ENCODE measurements at places on chromosomes 13 and 19.

GRCh38 chr13:112165712-112166111 is 98.8 kb downstream of the SOX1 start:
- no peak for DNase-seq

- no peak for DNase-seq
These were observed 37.3 kb downstream of the KDM4B start for GRCh38 chr19:5006201-5006600.

GRCh38 chr13:113637262-113638160 is 20.5 kb downstream of the ATP4B start:
- DNase-seq: no peak

DNA sequence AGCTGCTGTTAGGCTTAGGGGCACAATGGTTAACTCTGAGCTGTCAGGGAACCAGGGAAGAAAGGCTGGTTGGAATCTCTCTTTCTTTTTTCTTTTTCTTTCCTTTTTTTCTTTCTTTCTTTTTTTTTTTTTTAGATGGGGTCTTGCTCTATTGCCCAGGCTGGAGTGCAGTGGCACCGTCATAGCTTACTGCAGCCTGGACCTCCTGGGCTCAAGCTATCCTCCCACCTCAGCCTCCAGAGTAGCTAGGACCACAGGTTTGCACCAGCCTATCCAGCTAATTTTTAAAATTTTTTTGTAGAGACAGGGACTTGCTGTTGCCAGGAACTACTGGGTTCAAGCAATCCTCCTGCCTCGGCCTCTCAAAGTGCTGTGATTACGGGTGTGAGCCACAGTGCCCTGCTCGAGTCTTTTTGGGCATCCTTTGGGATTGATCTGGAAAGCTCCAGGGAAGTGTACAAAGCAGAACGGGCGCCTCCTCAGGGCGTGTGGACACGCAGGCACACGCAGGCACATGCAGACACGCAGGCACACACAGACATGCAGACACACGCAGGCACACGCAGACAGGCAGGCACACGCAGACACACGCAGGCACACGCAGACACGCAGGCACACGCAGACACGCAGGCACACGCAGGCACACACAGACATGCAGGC is 99.2 kb downstream of the GADD45B start:
- no peak for DNase-seq

DNA sequence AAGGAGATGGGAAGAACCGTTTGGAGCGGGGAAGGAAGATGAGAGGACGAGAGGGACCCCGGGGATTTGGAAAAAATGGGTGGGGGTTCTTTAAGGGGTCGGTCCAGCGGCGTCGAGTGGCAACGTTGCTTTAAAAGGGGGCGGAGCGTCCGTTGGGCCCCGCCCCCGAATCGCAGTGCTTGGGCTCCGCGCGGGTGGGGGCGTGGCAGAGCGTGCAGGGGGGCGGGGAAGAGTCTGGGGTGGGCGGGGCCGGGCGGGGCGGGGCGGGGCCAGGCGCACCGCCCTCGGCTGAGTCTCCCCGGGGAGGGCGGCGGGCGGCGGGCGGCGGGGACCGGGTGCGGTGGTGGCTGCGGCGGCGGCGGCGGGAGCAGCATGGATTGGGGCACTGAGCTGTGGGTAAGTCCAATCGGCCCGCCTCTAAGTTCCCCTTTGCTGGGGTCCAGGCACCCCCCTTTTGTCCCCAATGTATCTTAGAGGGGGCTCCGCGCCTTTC is at the start of gene TRIP10:
TSS of gene TRIP10 (plus strand) at position 291 of the 493 bp plus-strand sequence. CDS start at position 373, 82 bp downstream.
- no peak for DNase-seq

DNA sequence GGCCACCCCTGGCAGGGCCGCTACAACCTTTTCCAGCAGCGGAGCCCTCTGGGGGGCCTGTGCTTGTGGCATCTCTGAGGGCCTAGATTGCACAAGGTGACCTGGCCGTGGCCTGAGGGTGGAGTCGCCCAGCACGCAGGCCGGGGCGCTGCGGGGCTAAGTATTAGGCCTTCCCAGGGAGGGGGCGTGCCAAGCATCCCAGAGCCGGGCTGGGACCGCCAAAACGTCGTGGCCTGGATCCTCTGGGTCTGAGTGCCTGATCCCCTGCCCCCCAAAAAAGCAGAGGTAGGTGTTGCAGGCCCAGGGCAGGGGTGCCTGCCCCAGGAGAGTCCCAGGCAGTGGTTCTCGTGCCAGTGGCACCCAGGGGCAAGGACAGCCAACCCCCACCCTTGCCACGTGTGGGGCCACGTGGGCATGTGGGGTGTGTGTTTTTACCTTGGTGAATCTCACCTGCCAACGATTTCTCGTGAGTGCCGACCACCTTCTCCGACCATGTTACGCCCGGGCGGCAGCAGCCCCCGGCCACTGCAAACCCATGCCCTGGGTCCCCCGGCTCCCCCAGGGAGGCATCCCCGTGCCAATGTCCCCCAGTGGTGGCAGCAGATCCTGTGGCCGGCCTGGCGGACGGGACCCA is 12.6 kb upstream of the GNA15 start:
- DNase-seq: no peak
